Anterior cingulate cortex (tissue), 58 donors: ENCODE measurements at places on chromosomes 12 and 14.

DNA sequence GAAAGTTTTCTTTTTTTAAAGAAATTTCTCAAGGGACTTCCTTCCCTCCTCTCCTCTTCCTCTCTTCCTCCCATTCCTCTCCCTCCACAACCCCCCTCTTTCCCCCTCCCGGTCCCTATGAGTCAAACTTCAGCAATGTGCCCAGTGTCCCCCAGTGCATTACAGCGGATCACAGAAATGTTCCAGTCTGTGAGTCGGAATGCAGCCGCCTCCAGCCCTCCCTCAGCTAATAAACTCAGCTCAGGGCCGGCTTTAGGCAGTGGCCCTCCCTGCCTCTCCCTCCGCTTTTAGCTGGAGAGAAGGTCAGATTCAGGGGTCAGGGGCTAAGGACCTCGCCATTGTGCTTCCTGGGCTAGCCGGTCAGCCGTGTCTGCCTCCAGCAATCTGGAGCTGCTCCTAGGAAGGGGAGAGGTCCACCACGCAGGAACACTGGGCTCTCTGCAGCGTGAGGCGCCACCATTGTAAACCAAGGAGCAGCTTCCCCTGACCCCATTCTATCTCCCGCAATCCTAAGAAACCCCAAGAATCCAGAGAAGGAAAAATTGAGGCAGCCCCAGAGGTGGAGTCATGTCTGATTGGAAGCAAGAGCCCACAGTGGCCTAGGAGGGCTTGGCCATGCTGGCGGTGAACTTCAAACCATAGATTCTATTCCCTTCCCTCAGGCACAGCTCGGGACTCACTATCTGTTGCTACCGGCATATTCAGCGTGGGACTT, 1.1 kb upstream of the HDAC7 start:
- DNase-seq = no peak

DNA sequence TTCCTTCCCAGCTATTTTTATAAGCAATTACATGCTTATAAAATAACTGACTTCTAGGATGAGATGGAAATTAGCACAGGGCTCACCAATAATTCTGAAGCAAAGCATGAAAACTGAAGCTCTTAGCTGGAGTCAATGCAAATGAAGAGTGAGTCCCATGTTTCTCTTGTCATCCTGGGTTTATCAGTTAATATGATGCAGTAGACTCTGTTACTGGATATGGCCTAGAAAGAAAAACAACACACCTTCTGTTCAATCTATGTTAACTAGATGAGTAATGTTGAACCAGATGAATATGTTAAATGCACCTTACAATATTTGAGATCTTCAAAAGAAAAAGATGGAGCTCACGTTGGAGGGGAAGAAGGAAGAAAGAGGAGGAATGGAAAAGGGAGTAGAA, 229.4 kb downstream of the DUSP6 start:
- no peak for DNase-seq

GRCh38 chr14:33671556-33671955, 279.3 kb downstream of the EGLN3 start:
- no peak for DNase-seq

DNA sequence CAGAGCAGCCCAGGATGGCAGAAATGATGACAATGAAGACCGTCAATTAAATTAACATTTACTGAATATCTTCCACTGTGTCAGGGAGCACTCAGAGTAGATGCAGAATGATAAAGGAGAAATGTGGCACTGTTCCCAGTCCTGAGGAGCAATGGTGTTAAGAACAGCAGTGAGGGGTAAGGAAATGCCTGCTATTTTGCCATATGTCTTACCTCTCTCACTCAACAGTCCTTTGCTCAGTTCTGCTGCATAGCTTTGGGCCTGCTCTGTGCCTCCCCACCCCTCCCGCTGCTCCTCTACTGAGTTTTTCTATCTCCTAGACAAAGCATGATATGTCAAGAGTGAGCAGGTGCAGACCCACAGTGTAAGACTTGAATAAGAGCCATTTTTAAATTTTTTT, 318.8 kb downstream of the NAV3 start:
- no peak for DNase-seq

DNA sequence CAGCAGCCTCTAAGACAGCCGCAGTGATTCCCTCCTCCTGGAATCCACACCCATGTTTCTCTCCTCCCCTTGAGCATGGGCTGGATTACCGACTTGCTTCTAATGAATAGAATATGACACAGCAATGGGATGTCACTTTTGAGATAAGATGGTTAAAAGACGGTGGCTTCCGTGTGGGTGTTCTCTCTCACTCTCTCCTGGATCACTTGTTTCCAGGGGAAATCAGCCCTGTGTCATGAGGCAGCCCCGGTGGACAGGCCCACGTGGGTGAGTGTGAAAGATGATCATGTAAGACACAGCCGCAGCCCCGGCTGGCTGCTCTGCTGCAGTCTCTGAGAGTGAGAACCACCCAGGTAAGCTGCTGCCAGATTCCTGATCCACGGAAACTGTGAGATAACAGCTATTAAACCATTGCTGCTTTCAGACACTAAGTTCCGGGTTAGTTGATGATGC, 10.7 kb downstream of the MOAP1 start:
- DNase-seq = peak; percentile 9

GRCh38 chr12:101929365-101930041, 52.1 kb downstream of the DRAM1 start:
- DNase-seq = no peak

GRCh38 chr12:843609-844008, 91.2 kb downstream of the WNK1 start:
- DNase-seq = no peak

GRCh38 chr14:34680806-34681479, 33.5 kb downstream of the CFL2 start:
- DNase-seq = no peak

GRCh38 chr12:4228122-4228580, 45.4 kb upstream of the CCND2 start:
- no peak for DNase-seq

DNA sequence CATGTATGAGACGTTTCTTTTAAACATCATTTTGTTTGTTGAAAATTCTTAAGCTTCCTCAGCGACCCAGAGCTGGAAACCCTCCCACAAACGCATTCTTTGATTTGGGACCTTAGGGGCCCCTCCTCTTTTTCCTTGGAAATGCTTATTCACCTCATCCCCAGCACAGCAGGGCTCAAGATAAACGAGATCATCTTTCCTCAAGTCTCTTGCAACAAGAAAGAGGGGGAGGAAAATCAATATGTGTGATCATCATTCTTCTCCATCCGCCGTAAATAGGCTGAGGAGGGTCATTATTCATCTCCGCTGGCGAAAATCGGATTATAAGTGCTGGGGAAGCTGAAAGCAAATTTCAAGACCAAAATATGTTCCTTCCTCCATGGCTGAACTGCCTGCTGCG, 1415.2 kb downstream of the AACS start:
- no peak for DNase-seq

DNA sequence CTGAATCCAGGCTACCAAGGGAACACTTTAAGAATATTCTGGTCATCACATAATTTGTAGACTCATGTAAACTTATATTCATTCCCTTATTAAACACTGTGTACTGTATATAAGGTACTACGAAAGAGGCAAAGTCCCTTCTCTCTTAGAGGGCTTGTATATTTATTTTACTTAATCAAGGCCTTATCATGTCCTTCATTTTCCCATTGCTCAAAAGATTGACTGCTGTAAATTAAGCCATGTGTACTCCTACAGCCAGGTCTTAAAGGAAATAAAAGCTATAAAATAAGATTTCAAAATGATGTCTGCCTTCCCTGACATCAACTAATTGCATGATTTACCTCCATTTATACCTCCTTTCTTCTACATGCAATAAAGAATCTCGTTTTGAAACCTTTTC, 5.0 kb downstream of the DENND5B start:
- no peak for DNase-seq

- DNase-seq = no peak
These were observed 23.0 kb downstream of the TRIM9 start for GRCh38 chr14:51071857-51072256.

DNA sequence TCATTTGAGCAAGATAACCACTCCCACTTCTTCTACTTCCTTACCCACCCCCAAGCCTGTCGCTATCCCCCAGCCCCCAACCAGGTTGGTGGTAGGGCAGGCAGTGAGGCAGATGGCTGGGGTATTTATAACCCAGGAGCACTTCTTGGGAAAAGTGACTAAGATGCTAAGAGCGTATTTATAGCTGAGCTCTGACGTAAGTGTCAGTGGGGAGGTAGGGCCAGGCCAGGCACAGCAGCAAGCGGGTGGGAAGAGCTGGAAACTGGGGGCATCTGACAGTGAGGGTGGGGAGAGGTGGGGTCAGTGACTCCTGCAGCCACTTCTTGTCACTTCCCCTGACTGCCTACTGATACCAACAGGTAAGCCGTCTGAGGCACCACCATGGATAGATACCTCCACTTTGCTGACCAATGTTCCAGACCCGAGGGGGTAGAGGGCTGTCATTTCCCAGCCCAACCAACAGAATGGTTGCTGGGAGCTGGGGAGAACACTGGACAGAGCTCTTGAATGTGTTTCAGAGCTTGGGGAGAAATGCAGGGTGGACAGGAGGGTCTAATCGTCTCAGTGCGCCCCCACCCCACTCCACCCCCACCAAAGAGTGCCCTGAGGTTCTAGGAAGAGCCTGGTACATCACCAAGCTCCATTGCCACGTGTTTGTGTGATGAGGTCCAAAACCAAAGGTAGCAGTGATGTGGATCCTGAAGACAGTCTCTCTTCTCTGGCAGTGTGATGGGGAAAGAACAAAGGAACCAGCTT, 2.7 kb upstream of the INHBE start:
- no peak for DNase-seq

DNA sequence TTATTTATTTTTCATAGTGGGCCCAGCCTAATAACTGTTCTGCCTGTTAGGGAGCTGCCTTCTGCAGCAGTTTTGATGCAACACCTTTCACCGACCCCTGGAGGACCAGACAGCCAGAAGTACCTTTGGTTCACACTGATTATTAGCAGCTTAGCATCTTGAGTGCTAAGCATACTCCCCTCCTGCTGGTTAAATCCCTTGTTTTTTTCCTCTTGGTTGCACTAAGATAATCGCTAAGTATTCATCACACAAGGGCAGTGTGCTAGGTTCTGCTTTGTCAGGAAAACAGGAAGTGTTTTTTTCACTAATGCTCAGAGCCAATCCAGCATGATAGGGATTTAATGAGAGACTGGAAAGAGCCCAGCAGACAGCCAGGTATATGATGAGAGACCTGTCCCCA, 437.0 kb downstream of the FUT8 start:
- no peak for DNase-seq

- peak; percentile 27 for DNase-seq
These were observed 21.4 kb downstream of the B4GALNT3 start for GRCh38 chr12:480831-481816.

DNA sequence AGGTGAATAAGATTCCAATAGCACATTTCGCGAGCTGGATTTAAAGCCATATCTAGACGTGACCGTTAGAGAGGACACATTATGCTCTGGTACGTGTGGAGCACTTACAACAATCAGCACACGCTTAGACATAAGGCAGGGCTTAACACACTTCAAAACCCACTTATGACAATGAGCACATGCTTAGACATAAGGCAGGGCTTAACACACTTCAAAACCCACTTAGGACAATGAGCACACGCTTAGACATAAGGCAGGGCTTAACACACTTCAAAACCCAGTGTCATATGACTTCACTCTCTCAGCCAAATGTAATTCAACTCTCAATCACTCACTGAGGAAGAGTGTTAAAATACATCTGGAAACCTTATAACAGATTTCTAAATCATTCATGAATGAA, 11.2 kb upstream of the PLD4 start:
- no peak for DNase-seq

- no peak for DNase-seq
These were observed 172.8 kb downstream of the ETV6 start for GRCh38 chr12:11822081-11822834.

DNA sequence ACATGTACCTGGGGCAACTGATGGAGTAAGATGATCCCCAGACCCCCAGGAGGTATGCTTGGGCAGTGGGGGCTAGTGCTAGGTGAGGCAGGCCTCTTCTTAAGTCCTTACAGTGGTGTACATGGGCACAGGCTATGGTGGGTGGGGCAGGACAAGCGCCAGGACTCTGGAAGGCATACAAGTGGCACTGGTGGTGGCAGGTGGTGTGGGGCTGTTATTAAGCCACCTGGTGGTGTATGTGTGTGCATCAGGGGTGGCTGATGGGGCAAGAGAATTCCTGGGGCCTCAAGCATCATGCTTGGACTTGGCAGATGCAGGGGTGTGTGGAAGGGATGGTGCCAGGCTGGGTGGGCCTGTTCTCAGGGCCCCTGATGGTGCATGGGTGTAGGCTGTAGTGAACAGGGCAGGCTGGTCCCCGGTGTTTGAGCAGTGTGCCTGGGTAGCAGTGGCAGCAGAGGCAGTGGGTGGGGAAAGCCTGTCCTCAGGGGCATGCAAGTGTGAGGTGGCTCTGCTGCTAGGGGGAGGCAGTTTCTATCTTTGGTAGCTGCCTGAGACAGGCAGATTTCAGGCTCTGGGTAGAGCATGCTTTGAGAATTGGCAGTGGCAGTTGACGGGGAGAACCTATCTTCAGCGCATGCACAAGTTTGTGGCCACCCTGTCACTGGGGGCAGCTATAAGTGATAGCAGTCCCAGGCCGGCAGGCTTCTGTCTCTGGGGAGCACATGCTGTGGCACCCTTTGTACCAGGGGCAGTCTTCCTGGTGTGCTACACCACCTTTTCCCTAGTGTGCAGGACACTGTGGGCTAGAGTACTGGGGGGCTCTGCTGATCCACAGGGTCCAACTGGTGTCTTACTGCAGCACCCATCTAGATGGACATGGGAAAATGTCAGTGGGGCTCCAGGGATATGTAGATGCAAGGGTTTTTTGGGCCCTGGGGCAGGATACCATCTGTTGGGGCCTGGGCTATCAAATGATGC, 52.6 kb upstream of the ABCD2 start:
- no peak for DNase-seq

DNA sequence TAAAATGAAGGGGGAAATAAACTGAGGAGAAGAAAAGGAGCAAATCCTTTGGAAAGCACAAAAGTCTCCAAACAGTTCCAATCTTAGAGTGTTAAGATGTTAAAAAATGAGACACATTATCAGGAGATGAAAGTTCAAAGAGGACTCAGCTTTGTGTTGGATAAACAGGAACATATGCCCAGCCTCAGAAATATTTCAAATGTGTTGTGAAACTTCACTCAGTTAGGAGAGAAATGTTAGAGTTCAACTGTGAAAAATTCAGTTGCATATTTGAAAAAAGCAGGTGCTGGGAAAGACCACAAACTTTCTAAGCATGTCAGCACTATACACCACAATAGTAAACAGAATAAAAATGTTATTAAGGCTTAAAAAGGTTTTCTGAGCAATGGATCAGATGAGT, 136.8 kb upstream of the PRKD1 start:
- no peak for DNase-seq

DNA sequence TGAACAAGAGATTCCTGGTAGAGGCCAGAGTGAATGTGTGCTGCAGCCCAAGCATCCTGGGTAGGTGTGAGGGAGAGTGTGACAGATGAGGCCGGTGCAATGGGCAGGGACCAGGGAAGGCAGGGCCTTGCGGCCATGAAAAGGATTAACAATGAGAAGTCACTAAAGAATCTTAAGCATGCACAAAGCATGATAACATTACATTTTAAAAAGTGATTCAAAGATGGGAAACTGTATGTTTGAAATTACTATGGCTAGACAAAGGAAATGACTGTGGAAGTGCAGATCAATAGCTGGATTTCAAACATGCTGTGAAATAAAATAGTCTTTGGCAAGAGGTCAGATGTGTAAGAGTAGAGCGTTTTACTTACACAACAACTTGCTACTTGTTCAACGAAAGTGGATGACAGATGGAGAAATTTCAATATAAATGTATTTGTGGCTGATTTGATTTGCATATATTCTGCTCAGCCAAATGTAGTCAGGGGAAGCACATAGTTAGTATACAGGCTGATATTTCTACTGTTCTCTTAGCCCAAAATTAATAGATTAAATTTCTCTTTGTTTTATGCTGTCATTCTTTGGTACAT, 175.5 kb downstream of the CCDC59 start:
- no peak for DNase-seq

GRCh38 chr12:107254258-107254856, 161.0 kb upstream of the CRY1 start:
- DNase-seq = no peak
